ENCODE measurements at places on chromosomes 6 and 20.

GRCh38 chr6:170388113-170388512, 81.6 kb downstream of the FAM120B start:
- DNase-seq, result no peak

GRCh38 chr20:37816003-37816402, 86.9 kb upstream of the VSTM2L start:
- DNase-seq, result no peak

- no peak for DNase-seq
Observed at GRCh38 chr6:25363427-25363826, 84.3 kb downstream of the CARMIL1 start.

DNA sequence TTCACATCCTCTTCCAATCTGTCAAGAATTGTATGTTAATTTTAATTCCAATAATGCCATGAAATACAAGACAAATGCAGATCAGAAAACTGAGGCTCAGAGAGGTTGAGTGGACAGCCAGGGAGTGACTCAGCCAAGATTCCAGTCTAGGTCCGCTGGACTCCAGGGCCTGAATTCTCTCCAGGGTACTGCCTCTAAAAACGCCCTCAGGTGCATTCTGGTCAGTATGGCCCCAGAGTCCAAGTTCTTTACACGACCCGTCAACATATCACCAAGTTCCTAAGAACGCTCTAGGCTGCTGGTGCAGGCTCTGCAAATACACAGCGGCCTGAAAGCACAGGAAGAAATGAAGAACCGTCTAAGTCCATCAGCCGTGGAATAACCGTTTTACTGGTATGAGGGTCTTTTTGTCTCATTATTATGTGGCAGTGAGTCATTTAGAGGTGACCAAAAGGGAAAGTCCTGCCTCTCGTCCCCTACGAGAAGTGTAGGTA, 709 bp upstream of the ASXL1 start:
- peak; percentile 22 for DNase-seq

DNA sequence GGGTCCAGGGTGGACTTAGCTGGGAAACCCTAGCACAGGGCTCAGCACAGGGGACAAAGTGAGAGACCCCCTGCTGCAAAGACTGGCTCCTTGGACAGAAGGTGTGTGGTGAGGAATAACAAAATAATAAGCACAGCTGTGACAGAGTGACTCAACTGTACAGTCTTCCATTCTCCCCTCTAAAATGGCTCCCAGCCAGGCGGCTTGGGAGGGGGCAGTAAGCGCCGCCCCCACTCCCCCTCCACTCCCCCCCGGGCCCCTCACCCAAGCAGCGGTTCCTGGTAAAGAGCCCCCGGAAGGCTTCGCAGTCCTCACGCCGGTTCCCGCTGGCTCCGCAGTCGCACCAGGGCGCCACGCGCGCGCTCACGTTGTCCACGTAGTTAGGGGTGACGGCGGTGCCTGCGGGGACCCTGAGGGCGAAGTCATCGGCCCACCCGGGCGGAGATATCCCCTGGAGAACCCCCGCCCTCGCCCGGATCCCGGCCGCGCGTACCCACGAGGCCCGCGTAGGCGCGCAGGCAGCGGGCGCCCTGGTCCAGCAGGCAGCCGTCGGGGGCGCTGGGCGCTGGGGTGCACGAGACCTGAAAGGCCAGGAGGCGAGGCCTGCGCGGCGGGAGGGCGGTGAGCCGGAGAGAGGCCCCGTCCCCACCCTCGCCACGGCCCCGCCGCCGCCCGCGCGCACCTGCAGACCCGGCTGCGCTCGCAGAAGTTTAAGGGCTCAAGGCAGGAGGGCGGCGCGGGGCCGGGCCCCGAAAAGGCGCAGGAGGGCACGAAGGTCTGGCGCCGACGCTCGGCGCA, 2.7 kb downstream of the GFRA4 start:
- DNase-seq, result no peak

- no peak for DNase-seq
Observed at GRCh38 chr20:46307999-46308257, 370 bp downstream of the CDH22 start.

GRCh38 chr6:115811541-115811940, 249.2 kb downstream of the FRK start:
- no peak for DNase-seq

GRCh38 chr6:10589429-10589727, 68.2 kb downstream of the GCNT2 start:
- DNase-seq, result no peak

- DNase-seq, result no peak
Observed at GRCh38 chr6:16802071-16802470, 40.8 kb upstream of the ATXN1 start.

- no peak for DNase-seq
Observed at GRCh38 chr6:139016337-139017213, 12.0 kb upstream of the ABRACL start.

- DNase-seq, result no peak
Observed at GRCh38 chr6:16198061-16198705, 40.2 kb upstream of the GMPR start.

DNA sequence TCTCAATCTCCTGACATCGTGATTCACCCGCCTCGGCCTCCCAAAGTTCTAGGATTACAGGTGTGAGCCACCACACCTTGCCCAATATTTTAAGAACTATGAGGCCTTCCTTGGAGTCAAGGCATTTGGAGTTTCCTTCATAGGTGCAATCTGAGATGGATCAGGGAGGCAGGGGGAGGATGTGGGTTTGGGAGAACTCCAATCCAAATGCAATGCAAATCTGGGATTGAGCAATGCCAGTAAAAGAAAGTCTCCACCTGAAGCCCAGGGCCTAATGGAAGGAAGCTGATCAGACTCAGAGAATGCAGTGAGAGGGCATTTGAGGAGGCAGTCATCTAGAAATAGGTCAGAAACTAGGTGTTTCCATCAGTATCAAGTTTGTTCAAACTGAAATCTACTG, 21.2 kb downstream of the RSPH3 start:
- no peak for DNase-seq

GRCh38 chr6:110537208-110538123, 61.1 kb upstream of the SLC22A16 start:
- no peak for DNase-seq

- no peak for DNase-seq
Observed at GRCh38 chr6:13438126-13438525, 49.3 kb downstream of the GFOD1 start.

DNA sequence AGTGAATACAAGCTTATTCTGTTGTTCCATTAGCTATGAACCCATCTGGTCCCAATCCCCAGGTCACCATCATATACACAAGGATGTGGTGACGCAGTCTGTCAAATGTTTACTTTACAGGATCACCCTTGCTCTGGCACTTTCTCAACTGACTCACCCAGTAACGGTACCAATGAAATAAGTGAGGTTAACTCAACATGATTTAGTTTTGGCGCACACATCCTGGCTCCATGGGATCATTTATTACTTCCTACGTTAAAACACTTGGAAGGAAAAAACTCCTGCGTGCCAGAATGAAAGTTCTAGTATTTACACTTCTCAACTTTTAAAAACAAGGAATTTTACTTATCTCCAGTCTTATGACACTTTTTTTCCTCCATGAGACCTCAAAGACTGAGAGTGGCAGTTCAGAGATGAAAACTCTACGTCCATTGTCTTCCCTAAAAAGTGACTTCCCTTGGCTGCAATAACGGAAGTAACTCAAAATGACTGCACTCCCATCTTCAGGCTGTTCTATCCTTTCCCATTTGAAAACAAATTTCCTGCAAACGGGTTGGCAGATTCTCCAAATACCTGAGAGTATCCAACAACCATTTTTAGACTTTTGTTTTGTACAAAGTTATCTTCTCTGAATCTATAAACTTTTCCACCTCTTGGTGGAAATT, 15.9 kb downstream of the AGPAT4 start:
- DNase-seq, result no peak

DNA sequence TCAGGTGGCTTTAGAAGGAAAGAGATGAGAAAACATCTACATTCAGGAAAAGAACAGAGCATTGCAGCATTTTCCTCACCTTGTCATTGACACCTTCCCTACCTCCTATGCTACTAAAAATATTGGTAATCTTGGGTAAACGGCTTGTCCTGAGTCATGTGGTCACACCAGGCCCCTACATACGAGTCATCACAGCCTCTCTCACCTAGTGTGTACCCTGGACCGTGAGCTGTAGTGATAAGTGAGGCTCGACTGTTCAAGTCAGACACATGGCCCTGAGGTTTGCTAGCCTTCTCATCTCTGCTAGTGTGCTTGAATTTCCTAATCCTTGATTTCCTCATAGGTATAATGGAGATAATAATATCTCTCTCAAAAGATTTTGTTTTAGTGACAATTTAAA, 29.6 kb upstream of the TMEM244 start:
- no peak for DNase-seq

DNA sequence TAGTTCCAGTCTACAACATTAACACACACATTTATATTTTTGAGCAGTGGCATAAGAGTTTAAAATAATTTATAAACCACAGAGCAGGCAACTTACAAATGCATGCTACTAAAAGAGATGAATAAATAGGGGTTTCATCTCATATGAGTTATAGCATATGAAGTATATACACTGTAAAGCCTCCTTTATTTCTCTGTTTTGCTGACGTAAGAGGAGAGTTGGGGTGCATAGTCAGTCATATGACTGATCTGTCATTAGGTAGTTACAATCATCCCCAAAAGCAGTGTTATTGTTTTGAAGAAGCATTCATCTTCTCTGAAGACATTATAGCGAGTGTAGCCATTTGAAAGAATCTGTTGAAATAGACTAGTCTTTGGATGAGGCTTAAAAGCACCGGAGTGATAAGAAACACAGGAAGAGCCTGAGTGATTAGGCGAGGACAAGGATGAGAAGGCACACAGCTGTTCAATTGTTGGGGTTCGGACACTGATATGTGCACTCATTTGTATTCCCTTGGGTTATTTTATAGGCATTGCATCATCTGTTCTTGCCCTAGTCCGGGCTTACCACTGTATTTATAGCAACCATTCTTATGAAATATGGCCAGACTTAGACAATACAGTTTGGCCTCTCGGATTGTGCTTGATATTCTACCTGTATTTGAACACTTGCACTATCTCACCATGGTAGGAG, 325.7 kb downstream of the SAMD5 start:
- DNase-seq, result no peak

DNA sequence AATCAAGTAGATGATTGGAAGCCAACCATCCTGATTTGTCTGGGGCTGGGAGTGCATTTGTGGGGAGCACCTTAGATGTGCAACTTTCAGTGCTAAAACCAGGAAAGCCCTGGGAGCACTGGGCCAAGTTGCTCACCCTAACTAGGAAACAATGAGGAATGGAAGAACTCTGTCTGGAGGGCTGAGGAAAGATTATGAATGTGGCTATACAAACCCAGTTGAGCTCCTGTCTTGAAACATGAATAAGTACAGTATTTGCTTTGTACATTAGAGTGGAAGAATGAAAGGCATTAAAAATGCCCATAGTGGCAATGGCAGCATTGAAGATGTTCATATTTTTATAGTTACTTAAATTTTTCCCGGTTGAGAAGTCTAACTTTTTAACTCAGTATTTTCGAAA, 121.1 kb downstream of the HDGFL1 start:
- DNase-seq, result no peak

DNA sequence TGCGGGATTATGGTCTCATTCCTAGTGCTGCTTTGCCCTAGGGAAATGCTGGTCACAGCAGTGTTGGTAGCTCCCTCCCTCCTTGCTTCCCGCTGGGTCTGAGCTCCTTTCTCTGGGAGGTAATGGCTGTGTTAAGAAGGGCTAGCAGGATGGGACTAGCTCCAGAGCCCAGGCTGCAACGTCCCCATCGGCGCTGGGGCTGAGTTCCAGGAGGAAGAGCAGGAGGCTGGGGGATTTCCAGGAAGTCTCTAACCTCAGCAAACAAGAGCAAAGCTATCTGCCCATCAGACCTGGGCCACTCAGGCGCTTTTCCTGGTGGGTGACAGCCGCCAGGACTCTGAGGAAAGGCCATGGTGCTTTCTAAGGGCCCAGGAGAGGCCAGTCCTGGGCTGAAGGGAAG, 174.2 kb downstream of the DLL1 start:
- DNase-seq, result no peak

- peak; percentile 0 for DNase-seq
Observed at GRCh38 chr20:62728028-62728780, 19.6 kb downstream of the NTSR1 start.

All from nephron progenitor cell (in vitro differentiated cells).